Fibroblast of mammary gland (primary cell): ENCODE measurements at places on chromosomes 12 and 14.
A peak's percentile ranks its signal among the peaks of the same experiment; 100 is the strongest.

GRCh38 chr12:25301798-25302197, 51.1 kb upstream of the KRAS start:
- no peak for DNase-seq

DNA sequence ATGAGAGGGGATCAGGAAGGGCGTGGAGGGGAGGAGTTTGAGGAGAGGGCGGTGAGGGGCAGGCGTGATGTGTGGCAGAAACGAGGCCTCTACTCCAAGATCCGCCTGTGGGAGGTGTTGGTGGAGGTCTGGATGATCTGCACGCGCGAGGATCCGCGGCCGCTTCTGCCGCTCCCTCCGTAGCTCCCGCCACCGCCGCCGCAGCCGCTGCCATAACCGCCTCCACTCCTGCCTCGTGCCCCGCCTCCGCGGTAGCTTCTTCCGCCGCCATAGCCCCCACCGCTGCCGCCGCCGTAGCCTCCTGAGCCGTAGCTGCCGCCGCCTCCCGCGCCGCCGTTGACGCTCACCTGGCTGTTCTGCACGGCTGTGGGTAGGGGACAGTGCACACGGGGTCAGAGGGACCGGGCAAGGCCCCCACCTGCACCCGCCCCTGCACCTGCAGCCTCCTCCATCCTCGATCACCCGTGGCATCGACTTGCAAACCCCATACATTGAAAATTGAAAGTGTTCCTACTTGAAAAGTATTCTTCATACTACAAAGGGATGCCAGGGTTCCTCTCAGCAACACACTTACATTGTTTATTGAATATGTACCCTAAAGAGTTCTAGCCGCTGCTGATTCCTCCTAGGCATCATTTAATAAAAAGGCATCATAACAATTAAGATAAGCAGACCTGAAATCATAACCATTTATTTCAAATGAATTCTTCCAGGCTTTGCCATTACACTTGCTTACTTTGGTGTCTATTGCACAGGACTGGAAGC, 11.1 kb upstream of the KRT1 start:
- DNase-seq, result no peak

DNA sequence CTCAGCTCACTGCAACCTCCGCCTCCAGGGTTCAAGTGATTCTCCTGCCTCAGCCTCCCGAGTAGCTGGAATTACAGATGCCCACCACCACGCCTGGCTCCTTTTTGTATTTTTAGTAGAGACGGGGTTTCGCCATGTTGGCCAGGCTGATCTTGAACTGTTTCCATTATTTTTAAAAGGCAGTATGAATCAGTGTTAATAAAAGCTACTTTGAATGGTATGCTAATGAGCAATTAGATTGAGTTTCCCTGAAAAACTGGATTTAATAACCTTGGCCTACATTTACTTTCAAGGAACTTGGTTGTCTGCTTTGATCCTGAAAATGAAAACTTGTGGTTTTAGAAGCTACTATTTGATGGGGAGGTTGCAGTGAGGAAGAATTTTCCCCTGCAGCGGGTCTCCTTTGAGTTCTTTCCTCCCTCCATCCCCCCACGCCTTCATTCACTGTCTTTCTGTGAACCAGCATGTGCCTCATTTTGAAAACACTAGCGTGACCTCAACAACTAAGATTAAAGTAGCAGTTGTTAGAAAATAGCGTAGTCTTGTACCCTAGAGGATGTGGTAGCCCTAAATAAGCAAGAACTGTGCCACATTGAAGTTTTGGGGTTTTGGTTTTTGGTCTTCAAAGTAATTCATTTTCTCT, 17.8 kb upstream of the RPS6KA5 start:
- no peak for DNase-seq

- DNase-seq, result no peak
These were observed 9.4 kb upstream of the LRP1-AS start for GRCh38 chr12:57156701-57157403.

GRCh38 chr14:99239661-99240092, 32.3 kb downstream of the BCL11B start:
- no peak for DNase-seq

- DNase-seq, result no peak
These were observed 6.2 kb upstream of the SLC15A4 start for GRCh38 chr12:128829861-128830504.

DNA sequence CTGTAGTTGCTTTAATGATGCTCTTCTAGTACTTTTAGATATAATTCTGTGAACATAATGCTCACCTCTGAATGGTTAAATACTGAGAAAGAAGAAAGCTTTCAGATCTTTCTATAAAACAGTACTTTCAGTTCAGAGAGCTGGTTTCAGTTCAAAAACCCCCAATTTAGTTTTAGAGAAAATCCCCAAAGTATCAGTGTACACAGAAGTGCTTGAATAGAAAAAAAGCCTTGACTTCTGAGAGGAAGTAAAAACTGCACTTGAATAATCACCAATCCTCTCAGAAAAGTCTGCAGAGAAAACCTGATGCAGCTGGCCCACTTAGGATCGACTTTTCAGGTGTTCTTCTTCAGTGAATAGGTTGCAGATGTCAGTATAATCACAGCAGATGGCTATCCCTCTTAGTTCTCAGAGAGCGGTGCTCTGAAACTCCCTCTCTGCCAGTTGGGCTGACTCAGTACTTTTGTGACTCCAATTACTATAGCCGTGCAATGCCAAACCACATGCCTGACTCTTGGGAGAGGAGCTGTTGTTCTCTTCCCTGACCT, 616.3 kb downstream of the LRFN5 start:
- DNase-seq, result peak; percentile 95

GRCh38 chr12:67911275-67911600, 78.0 kb upstream of the IFNG-AS1 start:
- DNase-seq, result no peak
